Stimulated activated CD8-positive, alpha-beta memory T cell treated with anti-CD3 and anti-CD28 coated beads, Interleukin-2, amount 100 ng/mL, for 1 hour (primary cell): ENCODE measurements at places on chromosomes 1 and 21.

GRCh38 chr1:98677288-98677687, 15.8 kb downstream of the SNX7 start:
- no peak for DNase-seq

DNA sequence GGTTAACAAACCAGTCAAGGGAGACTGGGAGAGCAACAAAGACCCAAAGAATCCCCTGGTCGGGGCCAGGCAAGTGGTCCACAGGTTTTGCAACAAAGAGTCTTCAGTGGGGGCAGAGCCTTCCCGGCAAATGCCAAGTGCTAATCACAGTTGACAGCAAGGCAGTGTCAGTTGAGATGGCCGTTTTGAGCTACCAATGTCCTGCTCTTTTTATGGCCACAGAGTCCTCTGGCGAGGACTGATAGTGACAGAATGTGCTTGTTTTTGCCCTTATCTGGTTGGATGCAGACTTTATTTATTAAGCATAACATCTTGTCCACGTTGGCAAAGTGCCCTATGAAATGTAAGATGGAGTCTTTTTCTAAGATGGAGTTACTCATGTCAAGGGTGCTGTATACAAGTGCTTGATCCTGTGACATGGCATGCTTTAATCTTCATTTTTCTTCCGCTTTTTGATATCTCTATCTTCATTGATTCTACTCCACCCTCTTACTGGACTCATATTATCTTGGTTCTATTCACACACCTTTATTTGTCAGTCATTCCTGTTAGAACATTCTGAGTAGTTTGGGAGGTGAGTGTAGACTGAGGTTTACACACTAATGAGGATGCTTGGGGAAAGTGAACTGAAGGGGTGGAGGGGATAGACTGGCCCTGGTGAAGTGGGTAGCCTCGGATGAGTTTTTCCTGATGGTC, 51.8 kb downstream of the KCNK1 start:
- DNase-seq, result no peak

GRCh38 chr1:67431869-67432578, 1.8 kb upstream of the SERBP1 start:
- no peak for DNase-seq

DNA sequence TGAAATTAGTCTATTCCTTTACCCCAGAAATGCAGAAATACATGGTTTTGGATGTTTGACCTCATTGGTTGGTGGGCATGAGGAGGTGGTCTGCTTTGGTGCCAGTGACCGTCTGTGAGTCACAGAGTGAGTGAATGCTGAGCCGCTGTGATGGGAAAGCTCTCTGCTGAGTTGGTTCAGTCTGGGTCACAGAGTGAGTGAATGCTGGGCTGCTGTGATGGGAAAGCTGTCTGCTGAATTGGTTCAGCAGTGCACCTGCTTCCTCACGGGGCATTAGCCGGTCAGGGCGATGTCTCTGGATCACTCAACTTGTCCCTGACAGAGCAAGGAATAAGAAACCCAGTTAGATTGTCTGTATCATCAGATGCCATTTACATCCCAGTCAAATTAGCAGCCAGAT, 40.8 kb downstream of the ADARB1 start:
- DNase-seq, result no peak

DNA sequence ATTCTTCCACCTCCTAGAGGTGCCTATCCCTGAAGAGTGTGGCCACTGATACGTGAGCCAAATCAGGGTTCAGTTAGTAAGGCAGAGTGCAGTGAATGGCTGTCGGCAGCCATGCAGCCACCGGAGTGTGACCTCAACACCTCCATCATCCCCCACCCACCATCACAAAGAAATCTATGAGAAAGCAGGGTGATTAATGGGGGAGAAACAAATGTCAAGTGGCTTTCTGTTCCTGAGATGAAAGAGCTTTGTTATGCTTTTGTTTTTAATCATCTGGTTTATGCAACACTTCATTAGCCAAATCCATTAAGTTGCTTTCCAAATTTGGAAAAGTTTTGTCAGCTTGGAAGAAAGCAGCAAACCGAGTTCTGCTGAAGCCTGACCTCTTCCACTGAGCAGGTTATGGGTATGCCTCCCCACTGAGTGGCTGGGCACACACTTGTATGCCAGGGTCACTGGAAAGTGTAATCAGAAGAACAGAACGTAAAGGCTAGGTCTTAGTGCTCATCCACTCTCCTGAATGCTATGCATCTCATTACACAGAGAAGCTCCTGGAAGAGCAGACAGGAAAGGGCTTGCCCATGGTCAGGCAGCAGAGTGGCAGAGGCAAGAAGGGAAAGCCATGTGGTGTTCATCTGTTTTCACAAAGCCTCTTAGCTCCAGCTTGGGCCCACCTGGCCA, 57.1 kb upstream of the ATP1B1 start:
- no peak for DNase-seq

DNA sequence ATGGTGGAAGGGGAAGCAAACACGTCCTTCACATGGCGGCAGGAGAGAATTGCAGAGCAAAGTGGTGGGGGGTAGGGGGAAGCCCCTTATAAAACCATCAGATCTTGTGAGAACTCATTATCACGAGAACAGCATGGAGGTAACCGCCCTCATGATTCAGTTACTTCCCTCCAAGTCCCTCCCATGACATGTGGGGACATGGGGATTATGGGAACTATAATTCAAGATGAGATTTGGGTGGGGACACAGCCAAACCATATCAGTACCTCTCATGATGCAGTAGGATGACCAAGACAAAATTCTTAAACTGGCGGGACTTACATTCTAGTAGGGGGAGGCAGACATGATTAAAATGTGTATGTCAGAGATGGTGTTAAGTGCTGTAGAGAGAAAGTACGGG, 38.8 kb downstream of the WNT4 start:
- DNase-seq, result no peak

DNA sequence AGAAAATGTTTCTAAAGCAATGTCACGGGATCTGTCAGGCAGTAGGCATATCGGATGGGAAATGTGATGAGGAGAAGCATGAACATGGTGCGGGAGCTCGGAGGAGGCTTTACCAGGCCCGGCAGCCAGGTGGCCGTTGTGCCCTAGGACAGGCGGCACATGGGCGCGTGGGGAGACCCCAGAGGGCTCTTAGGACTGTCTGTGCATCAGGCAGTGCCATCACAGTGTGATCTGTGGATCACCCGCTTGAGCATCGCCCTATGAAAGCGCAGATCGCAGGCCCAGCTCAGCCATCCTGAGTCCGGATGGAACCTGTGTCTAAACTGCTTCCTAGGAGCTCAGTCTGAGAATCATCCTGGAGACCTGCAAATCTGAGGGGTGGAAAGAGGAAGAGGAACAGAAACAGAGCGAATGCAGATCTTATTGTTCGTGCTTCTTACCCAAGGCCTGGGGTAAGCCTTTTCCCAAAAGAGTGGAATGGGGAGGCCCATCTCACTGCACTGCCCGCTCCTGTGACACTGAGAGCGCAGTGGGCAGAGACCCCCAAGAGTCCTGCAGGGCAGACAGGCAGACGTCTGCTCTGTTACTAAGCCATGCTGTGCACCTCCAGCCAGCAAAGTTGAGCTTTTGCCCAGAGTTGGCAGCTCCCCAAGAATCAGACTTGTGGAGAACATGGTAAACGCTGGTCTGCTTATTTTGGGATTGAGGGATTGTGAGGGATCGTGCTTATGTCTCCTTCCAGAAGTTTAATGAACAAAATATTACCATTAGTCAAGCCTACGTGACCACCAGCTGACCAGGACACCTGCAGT, 251.0 kb downstream of the RHOU start:
- DNase-seq, result no peak

DNA sequence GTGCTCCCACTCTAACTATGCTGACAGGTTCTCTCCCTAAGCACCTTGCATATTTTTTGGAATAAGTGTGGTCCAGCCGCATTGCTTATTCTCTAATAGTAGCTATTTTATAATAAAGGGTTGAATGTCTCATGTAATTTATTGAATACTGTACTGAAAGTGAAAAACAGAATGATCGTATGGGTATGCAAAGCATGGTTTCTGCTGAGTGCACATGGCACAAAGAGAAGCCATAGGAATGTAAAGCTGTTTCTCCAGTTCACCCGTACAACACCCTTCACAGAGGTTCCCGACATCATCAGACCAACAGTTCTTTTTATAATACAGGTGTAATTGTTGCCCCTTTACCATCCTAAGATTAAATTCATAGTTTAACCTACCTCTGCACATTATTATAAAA, 8.9 kb upstream of the HAO2 start:
- DNase-seq, result no peak

- no peak for DNase-seq
Observed at GRCh38 chr1:51473331-51474115, 45.5 kb downstream of the EPS15 start.
